Body of pancreas (tissue), 4 donors: ENCODE measurements at places on chromosomes 11 and 22. TPM values are rescaled to one million over a fixed set of nuclear protein-coding genes. Genes with fewer than 3 reads are reported as not detected.

The MS4A6E gene
- total RNA-seq: not detected

- no peak for DNase-seq
Measured at GRCh38 chr11:28058333-28058732, 49.6 kb downstream of the KIF18A start.

The CCND1 gene
- 90.3 TPM for total RNA-seq

- DNase-seq: no peak
Measured at GRCh38 chr11:86519064-86519911, 144.6 kb downstream of the CCDC81 start.

DNA sequence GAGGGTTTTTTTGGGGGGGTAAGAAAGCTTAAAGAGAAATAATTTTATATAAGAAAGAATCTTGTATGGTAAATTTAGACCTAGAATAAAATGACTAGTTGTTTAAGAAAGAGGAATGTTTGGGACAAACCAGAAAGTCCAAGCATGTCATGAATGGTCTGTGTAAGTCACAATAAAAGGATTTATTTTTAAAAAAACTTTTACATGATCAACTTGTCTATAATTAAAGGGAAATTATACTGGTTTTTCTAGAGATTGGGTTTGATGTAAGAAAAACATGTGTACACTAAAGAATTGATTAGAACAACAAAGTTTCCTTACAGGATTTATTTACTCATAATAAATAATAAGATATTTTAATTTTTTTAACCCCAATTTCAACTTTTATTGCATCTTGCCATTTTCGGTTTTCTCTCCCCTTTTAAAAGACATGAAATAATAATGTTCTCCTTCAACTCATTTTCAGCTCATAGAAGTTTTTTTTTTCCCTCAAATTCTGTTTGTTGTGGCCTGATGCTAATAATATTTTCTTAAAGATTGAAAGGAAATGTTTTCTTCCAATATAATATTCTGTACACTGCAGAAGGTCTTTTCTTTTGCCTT is 35.4 kb upstream of the INCENP start:
- no peak for DNase-seq

The KCNC1 gene
- total RNA-seq: not detected
